ENCODE measurements at places on chromosomes 16 and 17.

DNA sequence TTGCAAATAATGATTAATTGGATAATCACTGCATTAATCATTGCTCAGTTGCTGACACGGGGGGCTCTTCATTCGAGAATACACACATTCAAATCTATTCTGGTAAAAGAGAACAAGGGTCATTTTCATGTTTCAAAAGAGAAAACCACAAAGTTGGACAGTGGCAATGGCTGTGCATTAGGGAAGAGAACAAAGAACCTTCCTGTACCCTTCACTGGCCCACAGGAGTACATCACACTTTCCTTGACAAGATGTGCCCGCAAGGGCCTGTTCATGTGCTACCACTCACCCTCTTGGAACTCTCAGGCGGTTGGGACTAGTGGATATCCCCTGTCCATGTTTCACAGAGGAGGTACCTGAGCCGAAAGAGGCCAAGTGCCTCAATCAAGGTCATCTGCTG lies 223.2 kb downstream of the ZFHX3 start:
- no peak for DNase-seq

DNA sequence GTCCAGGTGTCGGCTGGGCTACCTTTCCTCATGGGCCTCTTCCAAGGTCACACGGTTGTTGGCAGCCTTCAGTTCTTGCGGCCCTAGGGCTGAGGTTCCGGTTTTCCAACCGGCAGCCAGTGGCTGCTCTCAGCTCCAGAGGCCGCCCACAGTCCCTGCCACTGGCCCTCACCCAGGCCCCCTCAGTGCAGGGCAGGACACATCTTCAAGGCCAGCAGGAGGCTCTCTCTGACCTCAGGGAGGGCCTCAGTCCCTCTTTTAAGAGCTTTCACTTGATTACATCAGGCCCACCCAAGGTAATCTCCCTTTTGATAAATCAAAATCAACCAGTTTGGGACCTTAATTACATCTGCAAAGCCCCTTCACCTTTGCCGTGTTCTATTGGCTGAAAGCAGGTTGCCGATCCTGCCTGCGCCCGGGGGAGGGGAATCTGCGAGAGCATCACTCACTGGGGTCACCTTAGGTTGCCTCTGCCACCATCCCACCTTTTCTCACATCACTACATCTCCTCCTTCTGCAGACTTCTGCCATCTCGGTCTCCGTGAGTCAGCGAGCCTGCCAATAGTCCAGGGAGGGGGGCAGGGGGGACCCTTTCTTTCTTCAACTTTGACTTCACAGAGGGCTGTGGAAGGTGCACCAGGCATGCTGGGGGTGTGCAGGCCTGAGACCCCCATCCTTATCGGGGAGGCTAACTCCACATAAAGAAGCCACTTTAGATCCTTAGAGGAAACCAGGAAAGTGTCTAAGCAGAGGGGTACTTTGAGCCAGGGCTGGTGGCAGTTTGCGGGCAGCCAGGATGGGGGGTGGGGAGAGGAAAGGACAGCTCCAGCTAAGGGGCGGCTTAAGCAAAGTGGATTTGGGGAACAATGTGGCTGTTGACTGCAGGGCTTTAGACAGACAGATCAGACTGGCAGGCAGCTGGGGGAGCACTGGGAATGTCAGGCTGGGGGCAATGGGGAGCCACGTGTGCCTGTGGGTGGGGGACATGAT lies 28.8 kb upstream of the NXPH3 start:
- DNase-seq, result no peak

- DNase-seq, result no peak
Measured at GRCh38 chr17:28047806-28048205, 5.3 kb downstream of the NLK start.

DNA sequence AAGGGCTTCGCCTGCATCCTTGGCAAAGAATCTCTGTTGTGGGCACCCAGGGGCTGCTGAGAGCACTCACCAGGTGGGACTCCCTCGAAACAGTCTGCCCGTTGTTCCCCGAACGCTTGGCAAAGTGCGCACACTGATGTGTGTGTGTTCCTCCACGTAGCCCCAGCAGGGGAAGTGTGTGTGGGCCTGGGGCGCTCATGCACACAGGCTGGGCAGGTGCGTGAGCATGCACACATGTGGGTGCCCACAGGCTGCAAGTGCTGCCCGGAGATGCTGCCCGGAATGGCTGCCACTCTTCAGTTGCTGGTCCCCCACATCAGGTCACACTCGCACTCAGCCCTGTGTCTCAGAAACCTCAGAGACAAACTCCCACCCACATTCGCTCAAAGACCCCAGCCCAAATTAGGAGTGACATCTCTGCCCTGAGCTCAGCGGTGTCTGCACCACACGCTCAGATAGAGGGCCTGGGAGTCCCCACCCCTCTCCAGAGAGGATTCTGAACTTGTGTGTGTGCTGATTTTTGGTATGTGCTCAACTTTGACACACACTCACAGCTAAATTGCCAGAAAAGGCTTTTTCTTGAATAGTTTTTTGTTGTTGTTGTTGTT lies 119.4 kb downstream of the MGAT5B start:
- DNase-seq, result no peak

DNA sequence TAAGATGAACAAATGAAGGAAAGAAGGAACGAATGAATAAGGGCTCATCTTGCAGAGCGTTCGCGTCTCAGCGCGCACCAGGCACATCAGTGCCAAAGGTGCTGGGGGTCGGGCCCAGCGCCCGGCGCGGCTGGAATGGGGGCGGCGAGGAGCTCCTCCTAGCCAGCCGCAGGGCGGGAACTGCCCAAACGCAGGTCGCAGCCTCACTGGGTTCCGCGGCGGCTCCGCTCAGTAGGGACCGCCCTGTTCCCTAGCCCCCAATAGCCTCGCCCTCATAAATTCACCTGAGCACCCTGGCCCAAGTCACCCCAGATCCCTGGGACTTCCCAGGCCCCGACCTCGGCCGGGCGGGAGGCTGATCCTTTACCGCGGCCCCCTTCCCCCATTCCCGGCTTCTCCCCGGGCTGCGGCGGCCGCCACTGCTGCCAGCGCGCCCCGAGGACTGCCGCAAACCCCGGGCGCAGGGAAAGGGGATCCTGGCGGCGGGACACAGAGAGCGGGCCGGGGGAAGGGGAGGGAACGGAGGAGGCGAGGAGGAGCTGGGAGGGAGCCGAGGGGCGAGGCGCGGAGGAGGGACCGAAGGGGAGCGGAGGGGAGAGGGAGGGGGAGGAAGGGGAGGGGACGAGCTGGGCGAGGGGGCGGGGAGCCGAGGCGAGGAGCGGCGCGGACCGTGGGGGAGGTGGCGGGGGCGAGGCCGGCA lies 377 bp upstream of the CRHR1 start:
- no peak for DNase-seq
